Kidney epithelial cell (primary cell): ENCODE measurements at places on chromosomes 13 and 19. TPM values are rescaled to one million over a fixed set of nuclear protein-coding genes. Genes with fewer than 3 reads are reported as not detected.

DNA sequence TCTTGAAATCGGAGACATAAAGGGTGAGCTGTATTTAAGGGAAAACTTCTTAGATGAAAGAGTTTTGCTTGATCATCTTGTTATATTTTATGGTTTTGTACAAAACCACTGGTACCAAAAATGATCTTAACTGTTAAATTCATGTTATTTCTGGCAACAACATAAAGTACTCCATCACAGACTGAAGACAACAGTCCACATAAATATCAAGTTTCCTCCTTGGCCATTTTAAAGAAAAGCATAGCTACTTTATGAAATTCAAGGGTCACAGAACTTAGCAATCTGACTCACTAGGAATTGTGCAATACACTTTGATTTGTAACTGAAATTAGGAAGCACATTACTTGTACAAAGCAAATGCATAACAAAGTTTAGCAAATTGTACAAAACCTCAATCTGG lies 66.3 kb downstream of the TBC1D4 start:
- no peak for DNase-seq

DNA sequence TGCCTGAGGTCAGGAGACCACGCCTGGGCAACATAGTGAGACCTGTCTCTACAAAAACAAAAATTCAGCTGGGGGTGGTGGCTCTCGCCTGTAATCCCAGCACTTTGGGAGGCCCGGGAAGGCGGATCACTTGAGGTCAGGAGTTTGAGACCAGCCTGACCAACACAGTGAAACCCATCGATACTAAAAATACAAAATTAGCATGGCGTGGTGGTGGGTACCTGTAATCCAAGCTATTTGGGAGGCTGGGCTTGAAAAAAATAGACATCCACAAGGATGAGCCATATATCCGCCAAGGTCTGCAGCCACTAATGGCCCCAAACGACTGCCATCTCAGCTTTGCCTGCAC lies 3.1 kb downstream of the RPS16 start:
- DNase-seq: no peak

DNA sequence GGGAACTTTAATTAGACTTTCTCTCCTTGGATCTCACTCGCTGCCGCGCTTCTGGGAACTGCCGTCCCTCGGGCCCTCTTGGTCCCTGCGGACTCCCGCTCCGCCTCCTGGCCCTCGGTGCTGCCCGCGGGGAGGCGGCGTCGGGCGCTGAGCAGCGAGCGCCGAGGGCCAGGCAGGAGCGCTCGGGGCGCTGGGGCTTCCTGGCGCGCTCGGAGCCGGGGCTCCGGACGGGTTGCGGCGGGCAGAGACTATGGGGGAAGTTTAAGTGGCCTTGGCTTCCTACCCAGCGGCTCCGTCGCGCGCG lies 704 bp downstream of the CHST8 start:
- DNase-seq: no peak

- no peak for DNase-seq
Measured at GRCh38 chr19:58097349-58097748, 682 bp downstream of the ZSCAN18 start.

DNA sequence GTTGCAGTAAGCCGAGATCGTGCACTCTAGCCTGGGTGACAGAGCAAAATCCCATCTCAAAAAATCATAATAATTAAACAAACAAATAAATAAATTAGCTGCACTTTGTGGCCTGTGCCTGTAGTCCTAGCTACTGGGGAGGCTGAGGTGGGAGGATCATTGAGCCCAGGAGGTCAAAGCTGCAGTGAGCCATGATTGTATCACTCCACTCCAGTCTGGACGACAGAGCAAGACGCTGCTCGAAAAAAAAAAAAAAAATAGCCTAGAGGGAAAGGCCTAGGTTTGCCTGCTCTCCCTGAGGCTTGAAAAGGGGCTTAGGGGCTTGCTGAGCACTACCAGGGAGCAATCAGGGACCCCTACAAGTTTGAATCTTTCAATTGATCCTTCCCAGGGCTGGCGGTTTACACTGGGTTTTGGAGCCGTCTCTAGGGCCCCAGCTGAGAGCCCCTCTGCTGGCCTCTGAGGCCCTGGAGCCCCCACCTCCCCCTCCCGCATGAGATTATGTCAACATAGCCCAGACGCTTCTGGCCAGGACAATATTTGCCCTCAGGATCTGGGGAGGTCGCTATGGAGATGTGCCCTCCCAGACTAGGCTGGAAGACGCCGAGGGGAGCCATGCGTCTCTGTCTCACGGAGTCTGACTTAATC lies 10.4 kb upstream of the GIPR start:
- DNase-seq: no peak

GRCh38 chr19:47221890-47222289 lies 9.1 kb downstream of the BBC3 start:
- no peak for DNase-seq

AMER2 gene
- total RNA-seq: 0.04 and 0.27 TPM in 2 replicates

SERPINE3 gene
- total RNA-seq: not detected in 2 replicates

SLAIN1 gene
- 17.1 TPM in 2 replicates for total RNA-seq
